ENCODE measurements at places on chromosomes 2 and 18.

- no peak for DNase-seq
Measured at GRCh38 chr18:63192885-63193349, 126.7 kb downstream of the BCL2 start.

DNA sequence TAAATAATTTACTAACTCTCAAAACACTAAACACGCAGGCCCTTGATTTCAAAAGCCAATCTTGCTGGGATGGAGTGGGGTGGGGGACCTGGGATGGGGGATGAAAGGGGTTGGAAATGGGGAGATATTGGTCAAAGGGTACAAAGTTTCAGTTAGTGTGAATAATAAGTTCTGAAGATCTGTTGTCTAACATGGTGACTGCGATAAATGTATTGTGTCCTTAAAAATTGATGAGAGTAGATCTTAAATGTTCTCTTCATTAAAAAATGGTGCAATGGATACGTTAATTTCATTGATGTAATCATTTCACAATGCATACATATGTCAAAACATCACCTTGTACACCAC is 505 bp upstream of the ACYP2 start:
- no peak for DNase-seq

- no peak for DNase-seq
Measured at GRCh38 chr2:210536973-210537650, 19.3 kb upstream of the CPS1 start.

DNA sequence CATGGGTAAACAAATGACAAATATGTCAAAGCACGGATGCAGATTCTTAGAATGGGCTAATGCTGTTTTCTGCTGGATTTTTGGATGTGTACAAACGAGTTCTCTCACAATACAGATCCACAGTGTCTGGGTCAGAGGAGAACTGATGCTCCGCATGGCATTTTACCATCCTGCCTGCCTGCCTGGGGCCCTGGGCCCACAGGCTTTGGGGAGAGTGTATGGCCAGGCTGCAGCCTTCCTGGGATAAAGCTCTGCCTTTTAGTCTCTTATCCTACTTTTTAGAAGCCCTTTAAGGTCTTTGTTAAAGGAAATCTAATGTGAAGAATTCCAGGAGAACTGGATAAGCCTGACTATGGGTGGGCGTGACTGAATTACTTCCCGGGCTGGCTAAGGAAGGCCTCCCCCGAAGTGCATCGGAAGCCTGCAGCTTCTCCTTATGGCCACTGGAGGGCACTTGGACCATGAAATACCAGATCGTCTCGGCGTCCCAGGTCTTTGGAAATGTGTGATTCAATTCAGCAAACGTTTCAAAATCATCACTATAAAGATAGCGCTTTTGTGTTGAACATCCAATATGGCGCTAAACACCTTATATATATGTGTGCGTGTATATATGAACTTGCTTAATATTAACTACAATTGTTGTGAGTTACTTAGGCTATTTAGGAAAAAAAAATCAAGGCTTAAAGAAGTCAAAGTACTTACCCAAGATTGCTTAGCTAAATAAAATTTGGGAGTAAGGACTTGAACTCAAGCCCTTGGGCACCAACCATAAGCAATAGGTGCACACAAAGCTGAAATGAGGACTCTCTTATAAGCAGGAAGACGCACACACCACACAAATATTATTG is 15.2 kb upstream of the DNPEP start:
- DNase-seq: peak; percentile 81

DNA sequence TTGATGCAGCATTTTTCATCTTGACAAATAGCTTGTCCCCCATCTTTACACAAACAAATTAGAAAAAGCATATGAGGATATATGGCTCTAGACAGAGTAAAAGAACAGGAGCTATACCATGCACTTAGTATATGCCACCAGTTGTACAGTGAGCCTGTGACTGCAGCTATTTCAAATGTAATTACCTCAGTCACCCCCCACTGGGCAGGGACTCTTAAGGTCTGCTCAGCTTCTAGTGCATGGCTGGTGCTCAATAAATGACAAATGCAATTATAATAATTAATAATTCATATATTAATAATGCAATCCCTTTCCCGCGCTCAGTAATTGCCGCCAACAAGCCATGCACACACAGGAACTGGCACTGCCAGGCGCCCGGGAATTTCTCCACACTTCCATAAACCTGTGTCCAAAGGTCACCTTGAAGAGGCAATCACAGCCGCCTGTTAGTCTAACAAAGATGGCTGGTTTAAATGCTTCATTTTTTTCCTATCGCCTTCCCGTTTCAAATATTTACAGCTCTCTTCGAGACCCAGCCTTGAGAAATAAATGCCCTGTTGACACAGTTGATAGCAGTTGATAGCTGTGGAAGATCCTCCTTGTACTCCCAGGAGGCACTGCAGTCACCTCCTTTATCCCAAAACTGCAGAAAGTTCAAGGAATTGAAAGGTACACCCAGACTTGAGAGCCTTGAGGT is 156.6 kb downstream of the INO80D start:
- DNase-seq: no peak

GRCh38 chr18:58201268-58201667 is 157.2 kb downstream of the NEDD4L start:
- DNase-seq: no peak

DNA sequence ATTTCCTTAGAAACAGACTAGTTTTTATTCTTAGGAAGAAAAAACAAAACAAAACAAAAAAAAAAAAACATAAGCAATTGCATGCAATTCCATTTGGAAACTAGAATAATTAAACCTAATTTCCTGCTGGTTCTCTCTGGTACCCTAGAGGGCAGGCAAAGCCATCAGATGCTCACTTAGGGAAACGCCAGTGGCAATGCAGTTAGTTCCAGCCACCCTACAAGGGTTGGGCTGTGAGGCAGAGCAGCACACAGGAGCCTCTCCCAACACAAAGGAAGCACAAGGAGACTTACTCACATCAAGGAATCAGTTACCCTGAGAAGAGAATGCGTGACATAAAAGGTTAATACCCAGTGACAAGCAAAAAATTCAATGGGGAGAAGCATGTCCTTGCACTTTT is 28.8 kb downstream of the CCDC93 start:
- no peak for DNase-seq

DNA sequence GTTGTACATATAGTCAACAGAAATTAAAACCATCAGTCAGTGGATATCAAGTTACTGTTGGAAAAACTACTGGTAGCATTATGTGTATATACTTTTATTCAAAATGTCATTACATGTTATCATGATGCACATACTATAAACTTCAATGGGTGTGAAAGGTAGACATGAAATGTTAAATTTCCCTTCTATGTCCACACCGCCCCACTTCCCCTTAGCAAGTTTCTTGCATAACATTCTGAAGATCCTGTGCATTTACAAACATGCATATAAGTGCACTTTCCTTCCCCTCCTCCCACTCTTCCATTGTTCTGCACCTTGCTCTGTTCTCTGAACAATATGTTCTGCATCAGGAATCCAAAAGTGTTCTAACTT is 16.6 kb upstream of the HK2 start:
- no peak for DNase-seq
